ENCODE measurements at places on chromosomes 1 and 21.

- no peak for DNase-seq
Measured at GRCh38 chr1:158084747-158085146, 91.3 kb downstream of the KIRREL1 start.

DNA sequence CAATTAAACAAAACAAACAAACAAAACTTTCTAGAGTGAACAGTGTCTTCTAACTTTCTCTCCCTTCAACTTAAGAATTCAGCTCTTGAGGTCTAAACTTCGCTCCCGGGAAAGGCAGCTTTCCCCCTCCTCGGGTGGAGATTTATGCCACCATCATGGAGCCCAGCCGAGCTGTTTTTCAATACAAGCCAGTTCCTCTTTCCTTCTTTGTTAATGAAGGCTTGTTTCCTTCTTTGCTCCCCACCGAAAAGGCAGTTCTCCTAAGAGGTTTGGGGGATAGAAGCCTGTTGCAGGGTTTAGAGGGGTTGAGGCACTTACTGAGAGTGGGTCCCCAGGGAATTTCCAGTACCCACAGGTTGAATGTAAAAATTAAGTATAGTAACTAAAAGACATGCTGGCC lies 26.5 kb downstream of the OLIG1 start:
- no peak for DNase-seq

DNA sequence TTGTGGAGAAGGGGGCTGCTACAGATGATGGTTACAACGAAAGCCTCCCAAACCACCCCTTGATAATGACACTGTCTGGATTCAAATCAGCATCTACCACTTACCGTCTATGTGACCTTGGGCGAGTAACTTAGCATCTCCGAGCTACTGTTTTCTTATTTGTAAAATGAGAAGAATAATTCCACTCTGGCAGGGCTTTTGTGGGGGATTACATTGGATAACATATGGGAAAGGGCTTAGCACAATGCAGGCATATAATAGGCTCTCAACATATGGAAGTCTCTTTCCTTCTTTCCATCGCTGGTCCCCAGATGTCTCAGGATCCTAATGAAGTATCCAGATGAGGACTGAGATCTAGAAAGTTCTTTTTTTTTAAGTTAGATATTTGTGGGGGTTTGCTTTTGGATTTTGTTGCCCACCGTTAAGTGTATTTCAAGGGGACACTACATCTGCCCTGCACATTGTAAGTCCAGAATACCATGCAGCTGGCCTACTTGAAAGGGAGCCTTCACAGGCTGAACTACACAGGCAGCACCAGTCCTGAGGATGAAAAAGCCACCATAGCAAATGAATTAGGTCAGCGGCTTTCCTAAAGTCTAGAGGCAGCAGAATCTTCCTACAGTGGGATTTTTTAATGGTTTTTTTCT lies 172.2 kb upstream of the IRF2BP2 start:
- no peak for DNase-seq

- no peak for DNase-seq
Measured at GRCh38 chr21:44618504-44618903, 6.6 kb downstream of the KRTAP10-8 start.

DNA sequence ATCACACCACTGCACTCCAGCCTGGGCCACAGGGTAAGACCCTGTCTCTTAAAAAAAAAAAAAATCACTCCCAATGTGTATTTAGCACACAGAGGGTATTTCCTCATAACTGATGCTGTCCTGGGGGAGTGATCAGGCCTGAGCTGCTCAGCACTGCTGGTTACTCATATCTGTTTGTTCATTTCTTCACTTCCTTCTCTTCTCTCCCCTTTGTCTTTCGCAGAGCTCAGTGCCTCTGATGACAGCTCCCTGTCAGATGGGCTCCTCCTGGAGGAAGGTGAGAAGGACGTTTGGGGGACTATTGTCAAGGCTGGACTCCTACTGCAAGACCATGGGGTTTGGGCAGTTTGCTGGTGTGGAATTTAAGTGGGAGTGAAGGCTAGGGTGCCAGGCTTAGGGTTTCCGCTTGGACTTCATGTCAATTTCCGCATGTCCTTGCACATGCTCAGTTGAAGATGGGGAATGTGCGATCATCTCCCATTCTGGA lies 13.0 kb downstream of the INAVA start:
- DNase-seq, result no peak

DNA sequence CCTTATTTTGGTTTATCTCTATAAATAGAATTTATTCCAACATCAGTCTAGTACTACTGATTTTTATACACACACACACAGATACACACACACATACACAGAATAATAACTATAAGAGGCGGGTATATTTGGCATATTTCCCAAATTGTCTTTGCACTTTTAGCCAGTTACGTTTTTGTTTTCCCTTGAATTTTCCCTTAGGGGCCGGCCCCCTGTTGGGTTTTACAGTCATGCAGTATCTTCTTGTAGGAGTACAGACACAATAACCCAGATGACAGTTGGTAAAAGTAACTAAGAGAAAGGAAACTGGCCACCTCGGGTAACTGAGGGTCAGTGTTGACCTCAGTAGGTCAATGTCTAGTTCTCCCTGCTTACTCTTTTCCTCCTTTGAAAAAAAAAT lies 50.9 kb downstream of the DISP1 start:
- DNase-seq, result no peak

- no peak for DNase-seq
Measured at GRCh38 chr1:7004181-7004580, 218.9 kb downstream of the CAMTA1 start.

DNA sequence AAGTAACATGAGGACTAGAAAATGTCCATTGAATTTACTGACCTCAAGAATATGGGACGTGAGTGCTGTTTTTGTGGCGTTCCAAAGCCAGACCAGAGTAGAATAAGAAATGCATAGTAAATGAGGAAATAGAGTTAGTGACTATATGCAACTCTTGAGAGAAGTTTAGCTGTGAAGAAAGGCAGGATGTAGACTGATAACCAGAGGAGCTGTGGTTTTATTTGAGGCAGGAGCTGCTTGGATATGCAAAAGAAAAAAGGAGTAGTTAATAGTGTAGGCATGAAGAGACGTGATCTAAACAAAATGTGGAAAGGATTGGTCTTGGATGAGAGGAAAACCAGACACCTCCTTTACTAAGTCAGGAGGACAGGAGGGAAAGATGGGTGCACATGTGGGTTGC lies 28.2 kb downstream of the DNAH14 start:
- no peak for DNase-seq

- no peak for DNase-seq
Measured at GRCh38 chr1:216617081-216617875, 106.0 kb downstream of the ESRRG start.

DNA sequence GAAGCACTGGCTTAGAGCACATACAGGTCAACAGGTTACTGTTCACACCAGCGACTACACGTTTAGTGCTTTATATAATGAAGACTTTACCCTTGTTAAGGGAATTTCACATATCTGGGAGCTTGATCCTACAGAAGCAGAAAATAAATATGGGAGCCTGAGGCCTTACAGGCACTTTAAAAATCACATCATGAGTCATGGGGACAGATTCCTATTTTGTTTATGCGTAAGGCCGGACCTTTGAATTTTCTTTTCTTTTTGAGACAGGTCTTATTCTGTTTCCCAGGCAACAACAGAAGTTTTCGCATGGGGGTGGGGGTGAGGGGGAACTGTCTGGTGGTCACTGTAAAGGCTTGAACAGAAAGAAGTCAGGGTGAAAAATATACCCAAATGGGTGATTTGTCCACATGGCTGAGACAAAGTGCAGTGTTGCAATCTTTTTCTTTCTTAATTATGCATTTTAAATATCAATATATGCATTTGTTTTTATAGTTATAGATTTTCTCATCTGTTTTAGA lies 276.7 kb downstream of the KCNH1 start:
- no peak for DNase-seq

DNA sequence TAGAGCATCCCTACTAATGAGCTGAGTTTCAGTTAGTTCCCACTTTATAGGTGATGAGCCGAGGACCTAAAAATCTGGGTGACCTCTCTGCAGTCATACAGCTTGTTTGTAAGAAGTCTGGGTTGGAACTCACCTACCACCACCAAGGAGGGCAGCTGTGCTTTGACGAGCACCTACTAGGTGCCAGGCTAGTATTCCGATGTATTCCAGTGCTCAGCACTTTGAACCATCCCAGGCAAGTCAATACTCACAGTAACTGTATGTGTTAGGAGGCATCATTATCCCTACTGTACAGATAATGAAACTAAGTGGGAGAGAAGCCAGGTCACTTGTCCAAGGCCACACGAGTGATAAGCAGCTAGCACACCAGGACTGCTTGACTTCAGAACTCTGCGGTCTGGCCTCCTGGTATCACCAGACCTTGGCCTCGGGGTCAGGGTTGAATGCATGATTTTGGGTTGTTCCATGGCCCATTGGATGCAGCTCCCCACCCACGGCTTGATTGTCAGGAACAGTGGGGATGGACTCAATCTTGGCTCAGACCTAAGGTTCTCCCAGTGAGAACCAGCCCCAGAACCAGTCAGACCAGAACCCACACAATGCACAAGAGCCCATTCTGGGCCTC lies 20.7 kb downstream of the ECE1 start:
- no peak for DNase-seq

GRCh38 chr1:62198069-62198780 lies 3.6 kb downstream of the L1TD1 start:
- no peak for DNase-seq

GRCh38 chr1:28123461-28123961 lies 35.1 kb upstream of the EYA3 start:
- DNase-seq, result no peak

Data from activated CD4-positive, alpha-beta T cell treated with anti-CD3 and anti-CD28 coated beads for 4 hours (primary cell).